ENCODE measurements at places on chromosomes 7 and 10.

DNA sequence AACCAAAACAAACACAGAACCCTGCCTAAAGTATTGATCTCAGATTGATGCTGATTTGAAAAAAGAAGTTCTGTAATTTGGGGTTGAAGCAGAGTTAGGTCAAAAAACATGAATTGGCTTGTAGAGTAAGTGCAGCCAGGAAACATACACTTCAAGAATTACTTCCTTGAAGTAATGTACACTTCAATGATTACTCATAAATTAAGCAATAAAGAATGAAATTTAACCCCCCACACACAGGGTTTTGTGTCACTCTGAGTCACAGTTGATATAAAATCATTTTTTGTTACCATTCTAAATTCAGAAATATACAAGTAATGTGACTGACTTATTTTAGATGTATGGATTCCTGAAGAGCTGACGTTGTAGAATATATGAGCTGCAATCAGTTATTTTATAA is 622.2 kb downstream of the POM121L12 start:
- DNase-seq: no peak

- no peak for DNase-seq
Observed at GRCh38 chr10:101650863-101651262, 44.1 kb downstream of the FBXW4 start.

GRCh38 chr7:27734583-27734982 is 5.4 kb upstream of the TAX1BP1 start:
- no peak for DNase-seq

GRCh38 chr10:31456468-31456867 is 137.5 kb downstream of the ZEB1 start:
- no peak for DNase-seq

- DNase-seq: no peak
Observed at GRCh38 chr10:124296121-124296812, 122.5 kb downstream of the OAT start.

DNA sequence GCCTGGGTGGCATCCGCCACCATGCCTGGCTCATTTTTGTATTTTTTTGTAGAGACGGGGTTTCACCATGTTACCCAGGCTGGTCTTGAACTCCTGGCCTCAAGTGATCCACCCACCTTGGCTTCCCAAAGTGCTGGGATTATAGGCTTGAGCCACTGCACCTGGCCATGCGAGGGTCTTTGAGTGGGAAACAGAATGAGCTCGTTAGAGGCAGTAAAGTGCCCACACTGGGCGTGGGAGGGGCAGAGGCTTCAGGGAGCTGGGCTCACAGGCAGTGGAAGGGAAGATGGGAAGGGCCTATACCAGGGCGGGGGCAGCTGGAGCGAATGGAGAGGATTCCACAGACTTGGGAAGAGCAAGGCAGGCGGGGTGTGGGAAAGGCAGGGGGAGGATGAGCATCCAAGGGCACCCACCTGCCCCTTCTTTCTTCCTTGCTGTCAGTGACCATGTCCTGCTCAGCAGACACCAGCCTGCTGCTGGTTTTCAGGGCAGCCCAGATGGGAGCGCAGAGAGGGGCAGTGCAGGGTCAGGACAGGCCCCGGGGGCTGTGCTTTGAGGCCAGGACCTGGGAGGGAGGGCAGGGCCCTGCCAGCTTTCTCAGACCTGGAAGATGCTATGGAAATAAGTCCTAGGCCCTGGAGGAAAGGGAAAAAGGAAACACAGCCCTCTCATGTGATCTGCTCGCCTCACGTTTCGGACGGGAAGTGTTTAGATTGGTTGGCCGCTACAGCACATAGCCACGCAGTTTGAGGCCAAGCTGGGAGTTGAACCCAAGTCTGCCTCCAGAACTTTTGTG is 4.2 kb downstream of the FZD9 start:
- DNase-seq: no peak

DNA sequence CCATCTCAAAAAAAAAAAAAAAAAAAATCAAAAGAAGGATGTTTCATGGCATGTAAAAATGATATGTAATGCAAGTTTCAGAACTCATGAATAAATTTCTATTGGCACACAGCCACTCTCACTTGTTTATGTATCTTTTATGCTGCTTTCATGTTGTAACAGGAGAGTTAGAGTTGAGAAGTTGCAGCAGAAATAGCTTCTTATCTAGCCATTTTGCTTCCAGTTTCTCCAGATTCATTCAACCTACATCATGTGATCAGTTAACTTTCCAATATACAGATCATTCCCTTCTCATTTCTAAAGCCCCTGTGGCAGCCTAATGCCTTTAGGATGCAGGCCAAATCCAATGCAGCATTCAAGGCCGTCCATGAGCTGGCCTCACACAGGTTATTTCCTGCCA is 30.4 kb downstream of the ZNF786 start:
- no peak for DNase-seq

DNA sequence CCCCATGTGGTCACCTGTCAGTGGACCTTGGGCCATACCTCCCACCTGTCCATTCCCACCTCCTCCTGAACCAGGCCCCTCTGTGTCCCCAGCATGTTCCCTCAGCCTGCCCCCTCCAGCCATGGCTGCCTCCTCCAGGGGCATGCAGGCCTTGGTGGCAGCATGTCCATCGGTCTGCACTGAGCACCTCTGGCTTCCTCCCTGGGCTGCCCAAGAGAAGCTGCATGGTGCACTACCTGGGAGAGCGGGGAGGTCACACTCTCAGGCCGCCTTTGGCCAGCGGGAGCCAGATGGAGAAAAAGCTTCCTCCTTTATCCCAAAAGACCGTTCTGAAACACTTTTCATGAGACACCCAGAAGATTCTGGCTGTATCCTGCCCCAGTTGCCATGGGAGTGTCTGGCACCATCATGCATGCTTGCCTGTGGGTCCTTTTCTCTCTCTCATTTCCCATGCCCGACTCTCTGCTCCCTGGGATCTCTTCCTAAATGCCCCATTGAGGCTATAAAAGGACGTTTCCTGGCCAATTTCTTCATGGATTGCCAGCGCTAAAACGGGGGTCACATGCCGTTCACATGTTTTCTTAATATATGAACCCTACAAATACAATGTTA is 45.5 kb upstream of the MGMT start:
- DNase-seq: no peak
